Activated T-cell treated with anti-CD3 and anti-CD28 coated beads for 48 hours (primary cell): ENCODE measurements at places on chromosomes 3 and 15.

DNA sequence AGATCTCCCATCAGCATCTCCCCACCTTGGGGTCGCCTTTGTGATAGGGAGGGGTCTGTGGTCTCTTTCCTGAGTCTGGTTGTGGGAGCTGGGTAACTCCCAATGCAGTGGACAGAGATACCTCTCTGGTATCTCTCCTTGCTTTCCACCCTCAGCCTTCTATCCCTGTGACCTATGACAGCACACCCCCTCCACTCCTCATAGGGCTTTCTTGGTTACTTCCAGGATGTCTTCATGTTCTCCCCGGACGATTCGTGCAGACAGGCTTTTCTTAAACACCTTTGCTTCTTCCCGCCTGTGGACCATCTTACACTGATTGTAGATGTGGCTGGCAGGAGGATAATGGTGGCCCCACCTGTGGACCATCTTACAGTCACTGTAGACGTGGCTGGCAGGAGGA lies 14.2 kb upstream of the NRROS start:
- no peak for DNase-seq

- DNase-seq = no peak
Observed at GRCh38 chr3:161690299-161690620, 193.7 kb downstream of the OTOL1 start.

DNA sequence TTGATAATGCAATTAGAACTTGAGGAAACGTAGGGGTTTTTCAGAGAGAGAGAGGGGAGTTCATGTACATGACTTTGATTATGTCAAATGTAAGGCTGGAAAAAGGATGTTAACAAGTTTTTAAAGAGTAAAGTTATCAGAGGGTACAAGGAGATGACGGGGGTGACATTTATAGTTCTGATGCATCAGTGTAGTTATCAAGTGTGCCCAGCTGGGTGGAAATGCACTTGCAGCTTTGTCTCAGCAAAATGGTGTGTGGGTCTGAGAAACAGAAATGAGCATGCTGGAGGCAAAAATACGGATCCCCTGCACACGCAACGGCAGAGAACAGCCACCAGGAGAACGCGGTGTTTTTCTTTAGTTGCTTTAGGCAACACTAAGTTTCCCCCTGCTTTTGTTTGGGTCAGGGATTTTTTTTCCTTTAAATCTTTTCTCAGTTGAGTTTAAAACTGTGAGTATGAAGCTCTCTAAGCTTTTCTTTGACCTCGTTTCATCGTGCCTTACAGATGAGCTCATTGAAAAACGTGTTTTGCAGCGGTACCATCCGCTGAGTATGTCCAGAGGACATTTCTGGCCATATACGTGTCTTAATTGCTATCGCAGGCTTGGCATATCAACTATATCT lies 205.4 kb downstream of the PDZRN3 start:
- DNase-seq = no peak

- no peak for DNase-seq
Observed at GRCh38 chr3:155184011-155184410, 103.9 kb downstream of the MME start.

DNA sequence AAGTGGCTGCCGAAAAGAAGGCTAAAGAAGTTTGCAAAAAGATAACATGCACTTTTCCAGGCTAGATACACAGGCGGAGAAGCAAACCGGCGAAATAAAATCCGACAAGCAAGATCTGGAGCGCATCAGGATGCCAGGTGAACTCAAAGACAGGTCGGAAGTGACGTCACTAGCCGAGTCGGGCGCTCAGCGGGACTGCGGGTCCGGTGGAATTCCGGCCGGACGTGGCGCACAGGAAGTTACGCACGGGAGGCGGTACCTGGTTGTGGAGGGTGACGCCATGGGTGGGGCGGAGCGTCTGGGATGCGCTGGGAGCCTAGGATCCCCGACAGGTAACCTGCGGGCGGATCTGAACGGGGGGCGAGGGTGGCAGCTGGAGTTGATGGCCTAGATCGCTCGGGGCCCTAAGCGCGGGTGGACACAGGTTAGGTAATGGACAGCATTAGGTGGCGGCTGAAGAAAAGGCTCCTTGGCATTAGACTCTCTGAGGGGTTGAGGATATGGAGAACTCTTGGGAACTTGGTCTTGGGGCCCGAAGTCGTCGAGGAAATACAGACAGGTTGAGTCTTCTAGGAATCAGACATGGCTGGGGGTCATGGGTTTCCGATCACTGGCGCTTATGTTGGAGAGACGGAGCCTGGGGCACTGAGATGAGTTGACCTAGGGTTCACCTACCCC lies 29.0 kb upstream of the EHHADH start:
- peak; percentile 91 for DNase-seq

GRCh38 chr3:12230877-12231276 lies 58.0 kb upstream of the PPARG start:
- DNase-seq = no peak

GRCh38 chr15:38186507-38186906 lies 66.1 kb upstream of the SPRED1 start:
- DNase-seq = no peak

GRCh38 chr3:47385796-47386195 lies 5.0 kb downstream of the PTPN23 start:
- DNase-seq = no peak

DNA sequence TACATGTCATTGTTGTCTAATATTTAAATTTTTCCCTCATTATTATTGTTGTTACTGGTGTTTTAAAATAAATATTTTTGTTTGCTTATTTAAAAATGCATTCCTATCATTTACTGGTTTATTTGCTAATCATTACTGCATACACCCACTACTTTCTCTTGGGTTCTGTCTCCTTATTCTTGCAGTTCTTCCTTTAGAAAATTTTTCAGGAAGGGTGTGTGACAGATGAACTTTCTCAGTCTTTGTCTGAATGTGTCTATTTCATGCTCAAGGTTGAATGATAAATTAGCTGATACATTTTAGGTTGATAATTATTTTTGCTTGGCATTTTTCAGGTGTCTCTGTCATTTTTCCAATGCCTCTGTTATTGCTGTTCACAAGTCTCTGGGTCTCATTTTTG lies 7.4 kb downstream of the AQP9 start:
- DNase-seq = no peak

DNA sequence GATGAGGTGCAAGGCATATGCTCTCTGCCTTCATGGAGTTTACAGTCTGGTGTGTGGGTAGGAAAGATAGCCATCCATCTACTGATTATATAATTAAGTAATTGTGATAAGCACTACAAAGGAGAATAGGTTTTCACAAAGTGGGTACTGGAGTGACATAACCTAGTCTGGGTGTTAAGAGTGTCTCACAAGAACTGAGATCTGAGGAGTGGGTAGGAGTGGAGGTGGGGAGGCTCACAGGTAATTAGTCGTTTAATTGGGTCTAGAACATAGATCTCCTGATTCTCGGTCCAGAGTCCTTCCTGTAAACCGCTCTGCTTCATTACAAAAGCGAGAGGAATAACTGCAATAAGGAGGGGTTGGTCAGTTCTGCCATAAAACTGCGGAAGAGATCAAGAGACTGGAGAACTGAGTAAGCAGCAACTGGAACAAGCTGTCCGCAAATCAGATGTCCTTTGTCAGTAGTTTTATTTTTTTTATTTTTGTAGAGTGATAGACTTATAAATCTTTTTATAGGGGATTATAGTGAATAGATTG lies 2.2 kb downstream of the NEO1 start:
- no peak for DNase-seq

GRCh38 chr3:63528325-63529000 lies 124.0 kb upstream of the SNTN start:
- no peak for DNase-seq

- DNase-seq = no peak
Observed at GRCh38 chr3:157471064-157471463, 32.2 kb downstream of the VEPH1 start.

DNA sequence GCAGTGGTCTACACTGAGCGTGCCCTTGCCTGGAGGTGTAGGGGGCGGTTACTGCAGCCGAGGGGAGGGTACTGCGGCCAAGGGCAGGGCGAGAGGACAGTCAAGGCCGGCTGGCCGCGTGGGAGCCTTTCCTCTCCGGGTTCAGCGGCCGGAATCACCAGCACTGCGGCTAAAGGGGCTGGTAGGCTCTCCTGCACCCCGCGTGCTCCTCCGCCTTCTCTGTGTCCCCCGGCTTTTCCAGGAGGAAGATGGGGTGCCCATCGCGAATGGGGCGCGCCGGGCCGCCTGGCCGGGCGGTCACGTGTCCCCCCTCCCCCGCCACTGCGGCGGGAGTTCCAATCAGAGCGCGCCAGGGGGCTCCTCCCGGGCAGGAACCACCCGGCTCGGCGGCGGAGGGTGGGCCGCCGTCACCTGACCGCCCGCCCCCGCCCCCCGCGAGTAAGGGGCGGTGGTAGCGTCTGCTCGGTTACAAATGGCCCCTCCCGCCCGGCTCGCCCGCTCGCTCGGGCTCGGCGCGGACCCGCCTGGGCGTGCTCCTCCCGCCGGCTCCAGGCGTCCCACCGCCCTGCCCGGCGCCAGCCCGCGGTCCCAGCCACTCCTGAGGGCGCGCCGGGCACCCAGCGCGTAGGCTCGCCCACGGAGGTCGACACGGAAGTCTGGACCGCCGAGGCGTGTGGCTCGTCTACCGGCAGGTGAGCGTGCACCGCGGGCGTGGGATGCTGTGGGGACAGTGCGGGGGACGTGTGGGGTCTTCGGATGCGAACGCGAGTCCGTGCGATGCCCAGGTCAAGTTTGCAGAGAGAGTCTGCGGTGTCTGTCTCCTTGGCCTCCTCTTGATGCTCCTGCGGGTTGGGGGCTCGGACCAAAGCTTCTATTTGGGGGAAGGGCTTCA lies 242.6 kb upstream of the TOPAZ1 start:
- no peak for DNase-seq

DNA sequence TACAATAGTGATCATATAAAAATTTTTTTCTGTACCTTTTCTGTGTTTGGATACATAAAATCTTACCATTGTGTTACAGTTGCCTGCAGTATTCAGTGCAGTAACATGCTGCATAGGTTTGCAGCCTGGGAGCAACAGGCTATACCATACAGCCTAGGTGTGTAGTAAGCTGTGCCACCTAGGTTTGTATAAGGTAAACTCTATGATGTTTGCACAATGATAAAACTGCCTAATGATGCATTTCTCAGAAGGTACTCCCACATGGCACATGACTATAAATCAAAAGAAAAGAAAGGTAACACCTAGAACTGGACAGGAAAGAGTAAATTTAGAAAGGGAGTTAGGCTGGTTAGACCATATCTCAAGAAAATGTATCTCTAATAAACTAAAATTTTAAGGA lies 293.5 kb downstream of the ULK4 start:
- no peak for DNase-seq

GRCh38 chr3:78979028-78979427 lies 788.8 kb downstream of the ROBO1 start:
- DNase-seq = no peak

GRCh38 chr15:41286665-41287333 lies 45.6 kb downstream of the OIP5 start:
- DNase-seq = no peak

GRCh38 chr3:115403786-115404185 lies 219.5 kb upstream of the GAP43 start:
- no peak for DNase-seq

DNA sequence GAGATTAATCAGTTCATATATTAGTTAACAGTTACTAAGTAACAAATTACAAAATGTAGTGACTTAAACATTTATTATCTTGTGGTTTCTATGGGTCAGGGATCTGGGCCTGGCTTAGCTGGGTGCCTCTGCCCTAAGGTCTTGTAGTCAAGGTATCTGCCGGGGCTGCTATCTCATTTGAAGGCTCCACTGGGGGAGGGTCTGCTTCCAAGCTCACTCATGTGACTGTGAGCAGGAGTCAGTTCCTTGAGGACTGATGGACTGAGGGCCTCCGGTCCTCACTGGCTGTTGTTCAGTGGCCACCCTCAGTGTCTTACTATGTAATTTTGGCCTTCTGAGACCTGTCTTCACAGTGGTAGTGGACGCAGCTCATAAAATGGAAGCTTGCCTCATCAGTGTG lies 135.9 kb upstream of the PLXNA1 start:
- no peak for DNase-seq

DNA sequence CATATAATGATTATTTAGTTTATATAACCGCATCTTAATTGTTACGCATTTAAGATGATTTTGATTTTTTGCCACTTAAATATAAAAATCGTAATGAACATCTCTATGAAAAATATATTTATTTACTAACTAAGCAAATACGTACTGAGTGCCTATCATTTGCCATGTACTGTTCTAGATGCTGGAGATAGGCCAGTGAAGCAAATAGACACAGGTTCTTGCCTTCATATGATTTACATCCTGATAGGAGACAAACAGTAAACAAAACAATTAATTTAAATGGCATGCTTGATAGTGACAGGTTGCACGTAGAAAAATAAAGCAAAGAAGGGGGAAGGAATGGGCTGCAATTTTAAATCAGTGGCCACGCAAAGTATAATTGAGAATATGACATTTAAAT lies 217.2 kb downstream of the KCNH8 start:
- no peak for DNase-seq

DNA sequence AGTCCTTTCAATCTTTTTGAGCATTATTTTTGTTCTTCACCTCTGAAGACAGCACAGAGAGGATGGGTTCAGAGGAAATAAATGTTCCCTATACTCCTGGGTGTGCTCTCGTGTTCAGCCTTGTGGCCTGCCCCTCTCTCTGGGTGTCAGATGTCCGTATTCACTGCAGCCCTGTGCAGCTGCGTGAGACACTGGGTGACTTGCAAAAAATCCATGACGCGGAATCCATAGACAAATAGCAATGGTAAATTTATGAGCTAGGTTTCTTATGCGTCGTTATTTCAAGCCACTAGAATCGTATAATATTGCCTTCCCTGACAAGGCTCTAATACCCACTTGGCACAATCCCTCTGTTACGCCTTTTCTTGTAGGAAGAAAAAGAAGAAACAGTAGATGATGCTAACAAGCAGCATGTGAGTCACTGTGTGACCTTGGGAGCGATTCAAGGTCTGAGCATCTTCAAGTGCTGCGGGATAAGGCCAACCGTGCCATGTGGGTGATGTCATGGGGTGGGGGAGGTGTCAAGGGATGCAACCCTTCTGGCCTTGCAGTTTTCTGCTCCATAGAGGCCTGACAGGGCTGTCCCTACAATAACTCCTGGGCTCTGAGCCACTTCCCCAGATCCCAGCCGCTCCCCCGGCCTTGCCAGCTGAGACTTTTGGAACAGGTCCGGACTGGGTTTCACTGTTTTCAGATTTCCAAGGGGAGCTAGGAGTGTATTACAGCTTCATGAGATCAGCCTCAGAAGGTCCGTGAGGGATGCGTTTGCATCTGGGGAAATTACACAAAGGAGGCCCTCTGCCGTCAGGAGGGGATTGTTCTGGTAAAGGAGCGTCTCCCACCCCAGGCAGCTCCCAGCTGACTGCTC lies 47.6 kb upstream of the POMGNT2 start:
- DNase-seq = no peak

DNA sequence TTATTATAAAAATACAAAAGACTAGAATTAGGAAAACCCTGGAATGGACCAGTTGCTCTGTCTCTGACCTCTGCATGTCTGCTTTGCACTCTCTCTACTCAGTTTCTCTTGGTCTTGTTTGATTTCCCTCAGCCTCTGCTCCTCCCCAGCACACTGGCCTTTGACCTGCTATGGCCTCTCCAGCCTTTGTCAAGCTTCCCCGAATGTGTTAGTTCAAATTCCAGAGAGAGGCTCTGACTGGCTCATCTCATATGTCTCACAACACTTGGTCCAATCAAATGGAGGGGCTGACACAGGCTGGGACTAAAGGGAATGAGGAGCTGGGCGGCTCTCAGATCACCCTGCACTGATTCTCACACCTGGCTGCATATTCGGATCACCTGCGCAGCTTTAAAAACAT lies 52.4 kb upstream of the CMTM8 start:
- DNase-seq = no peak

GRCh38 chr3:78070188-78070587 lies 1030.3 kb downstream of the ROBO2 start:
- DNase-seq = no peak
